ENCODE measurements at places on chromosomes 11 and 22.

DNA sequence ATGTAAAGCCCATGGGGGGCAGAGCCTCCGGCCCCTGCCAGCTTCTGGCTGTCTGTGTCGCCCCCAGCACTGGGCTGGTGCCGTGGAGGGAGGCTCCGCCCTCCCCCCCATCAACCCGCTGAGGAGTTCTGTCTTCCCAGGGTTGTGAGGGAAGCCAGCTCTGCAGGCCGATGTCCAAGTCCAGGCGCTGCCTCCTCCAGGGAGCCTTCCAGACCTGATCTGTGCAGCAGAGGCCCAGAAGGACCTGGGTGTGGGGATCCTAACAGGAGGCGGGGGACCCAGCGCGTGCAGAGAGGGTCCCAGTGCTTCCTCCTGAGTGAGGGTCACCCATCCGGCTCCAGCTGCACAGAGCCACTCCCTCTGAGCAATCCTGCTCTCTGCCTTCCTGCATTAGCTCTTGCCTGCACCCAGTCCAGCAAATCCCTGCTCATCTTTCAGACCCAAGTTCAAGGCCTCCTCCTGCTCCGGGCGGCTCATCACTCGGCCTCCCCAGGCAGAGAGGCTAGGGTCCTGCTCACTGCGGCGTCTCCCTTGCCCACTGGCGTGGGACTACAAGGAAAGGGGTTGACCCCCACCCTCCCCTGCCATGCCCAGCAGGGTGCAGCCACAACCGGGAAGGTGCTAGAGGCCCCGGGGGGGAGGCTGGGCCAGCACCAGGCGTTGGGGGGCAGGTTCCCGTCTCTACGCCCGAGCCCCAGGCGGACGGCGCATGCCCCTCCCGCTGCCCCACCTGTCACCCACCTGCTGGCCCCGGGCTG lies 16.4 kb downstream of the PRR33 start:
- DNase-seq = no peak

- DNase-seq = no peak
Measured at GRCh38 chr22:41481131-41481830, 12.4 kb downstream of the ACO2 start.

DNA sequence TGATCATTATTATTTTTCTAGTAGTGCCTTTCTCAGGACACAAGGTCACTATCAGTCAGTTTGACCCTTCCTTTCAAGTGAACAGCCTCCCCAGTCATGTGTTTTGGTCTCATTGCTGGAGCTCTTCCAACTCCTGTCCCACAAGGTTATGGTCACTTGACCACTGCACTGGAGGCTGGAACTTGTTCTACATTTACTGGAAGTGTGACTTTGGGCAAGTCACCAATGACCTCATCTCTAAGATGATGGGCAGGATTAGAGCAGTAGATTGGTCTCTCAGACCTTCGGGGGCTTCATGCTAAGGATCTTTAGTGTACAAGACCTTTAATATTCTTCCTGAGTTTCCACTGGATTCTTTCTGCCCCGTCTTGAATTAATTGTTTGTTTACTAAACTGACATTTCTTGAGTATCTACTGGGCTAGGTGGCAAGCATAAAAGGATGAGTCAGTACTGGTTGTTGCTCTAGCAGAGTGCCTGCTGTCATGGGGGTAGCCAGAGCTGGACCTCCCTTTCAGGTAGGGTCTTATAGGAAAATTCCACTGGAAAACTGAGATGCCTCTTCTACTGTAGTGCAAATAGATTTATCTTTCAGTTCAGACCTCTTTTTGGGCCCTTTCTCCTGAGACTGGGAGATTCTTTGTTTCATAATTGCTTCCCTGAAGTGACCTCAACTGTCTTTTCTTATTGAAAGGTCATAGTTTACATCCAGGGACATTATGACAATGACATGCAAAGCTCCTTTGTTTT lies 106.8 kb downstream of the GRAMD1B start:
- DNase-seq = no peak

DNA sequence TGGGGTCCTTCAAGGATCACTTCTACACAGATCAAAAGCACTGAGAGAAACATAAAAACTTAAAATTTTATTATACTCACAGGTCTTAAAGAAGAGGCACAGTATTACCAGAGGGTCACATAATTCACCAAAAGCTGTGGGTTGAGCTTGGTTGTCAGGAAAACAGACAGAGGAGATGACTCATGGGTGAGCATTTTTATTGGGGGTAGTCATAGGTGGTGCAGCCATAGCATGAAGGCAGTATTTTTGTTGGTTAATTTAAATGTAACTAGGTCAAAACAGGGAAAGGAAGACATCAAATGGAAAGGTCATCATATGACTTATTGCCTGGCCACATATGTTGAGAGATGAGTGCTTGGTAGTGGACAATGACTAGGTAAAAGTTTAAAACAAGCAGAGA lies 24.2 kb downstream of the OR5B17 start:
- no peak for DNase-seq

GRCh38 chr11:35106595-35106994 lies 32.4 kb upstream of the CD44 start:
- DNase-seq = no peak

DNA sequence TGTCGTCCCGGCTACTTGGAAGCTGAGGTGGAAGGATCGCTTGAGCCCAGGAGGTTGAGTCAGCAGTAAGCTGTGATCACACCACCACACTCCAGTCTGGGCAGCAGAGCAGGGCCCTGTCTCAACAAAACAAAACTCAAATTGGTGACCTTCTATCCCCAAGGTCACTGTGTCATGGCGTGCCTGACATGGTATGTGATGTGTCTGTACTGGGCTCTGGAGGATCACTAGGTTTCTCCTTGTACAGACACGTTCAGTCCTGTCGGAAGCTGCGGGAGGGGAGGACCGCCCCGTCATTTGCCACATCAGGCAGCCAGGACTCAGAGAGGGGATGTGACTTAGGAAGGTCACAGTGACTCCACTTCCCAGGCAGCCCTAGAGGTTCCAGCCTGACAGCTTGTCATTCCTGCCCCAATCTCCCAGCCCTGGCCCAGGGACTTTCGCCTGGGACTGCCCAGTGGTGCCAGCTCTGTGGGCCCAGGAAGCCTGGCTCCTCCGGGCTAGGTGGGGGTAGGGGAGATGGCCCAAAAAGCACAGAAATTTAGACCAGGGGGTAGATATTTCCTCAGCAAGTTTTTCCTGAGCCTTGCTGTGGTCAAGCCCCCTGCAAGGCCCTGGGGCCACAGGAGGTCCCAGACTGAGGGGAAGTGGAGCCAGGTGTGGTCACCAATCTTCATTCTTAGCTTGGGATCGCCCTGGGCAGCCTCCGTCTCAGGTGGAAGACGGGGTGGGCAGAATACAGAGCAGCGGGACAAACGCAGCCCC lies 53.2 kb downstream of the TRIOBP start:
- DNase-seq = no peak

DNA sequence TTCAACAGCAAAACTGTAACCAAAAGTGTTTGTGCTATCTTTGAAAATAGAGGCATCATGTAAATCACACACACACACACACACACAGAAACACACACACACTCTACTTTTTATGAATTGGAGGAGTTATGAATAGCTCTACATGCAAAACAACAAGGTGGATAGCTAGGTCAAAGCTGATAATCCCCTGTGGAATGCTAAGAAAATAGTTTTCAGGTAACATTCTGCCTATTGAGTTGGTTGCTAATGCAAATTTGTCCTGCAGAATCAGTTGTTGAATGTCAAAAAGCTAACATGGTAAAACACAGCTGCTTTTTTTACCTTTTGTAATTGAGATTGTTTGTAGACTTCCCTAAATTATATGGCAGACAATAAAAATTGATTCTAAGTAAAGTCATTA lies 1658.4 kb upstream of the RAG2 start:
- DNase-seq = no peak

DNA sequence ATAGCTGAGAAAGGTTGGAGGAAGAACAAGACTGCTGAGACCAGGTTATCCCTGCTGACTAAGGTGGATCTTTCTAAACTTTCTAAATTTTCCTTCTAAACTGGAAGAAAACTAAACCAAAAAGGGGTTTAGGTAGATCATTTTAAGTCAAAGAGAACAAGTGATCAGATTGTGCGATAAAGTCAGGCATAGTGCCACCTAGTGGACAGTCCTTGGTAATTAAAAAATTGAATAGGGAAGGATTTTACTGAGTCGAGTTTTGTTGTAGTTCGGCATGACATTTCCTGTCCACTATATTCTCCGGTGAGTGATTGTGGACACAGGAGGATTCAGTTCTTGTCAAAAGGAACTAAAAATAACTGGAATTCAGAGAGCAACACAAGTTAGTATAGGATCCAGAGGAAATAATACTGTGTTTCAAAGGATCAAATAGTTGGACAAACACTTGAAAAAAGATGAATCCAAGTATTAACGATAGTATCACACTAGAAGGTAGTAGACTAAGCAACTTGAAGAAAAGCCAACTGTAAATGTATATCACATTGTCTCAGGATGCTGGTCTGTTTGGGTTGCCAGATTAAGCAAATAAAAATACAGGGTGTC lies 1236.4 kb downstream of the FAM181B start:
- DNase-seq = peak; percentile 24

DNA sequence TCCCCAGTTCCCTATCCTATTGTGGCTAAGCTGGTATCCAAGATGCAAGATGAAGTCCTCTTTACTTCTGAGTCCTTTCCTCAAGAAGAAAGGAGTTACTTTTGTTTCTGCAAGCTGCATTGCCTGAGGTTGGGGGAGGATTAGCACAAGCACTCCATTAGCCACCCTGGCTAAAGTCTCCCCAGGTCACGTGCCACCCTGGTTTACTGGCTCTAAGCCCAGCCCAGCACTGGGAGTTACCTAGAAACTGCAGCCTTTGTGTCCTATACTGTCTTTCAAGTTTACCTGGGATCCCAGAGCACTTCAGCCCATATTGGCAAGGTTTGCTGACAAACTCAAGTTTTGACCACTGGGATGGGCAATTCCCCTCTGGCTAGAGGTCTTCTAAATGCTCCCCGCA lies 78.4 kb upstream of the DBX1 start:
- DNase-seq = no peak

DNA sequence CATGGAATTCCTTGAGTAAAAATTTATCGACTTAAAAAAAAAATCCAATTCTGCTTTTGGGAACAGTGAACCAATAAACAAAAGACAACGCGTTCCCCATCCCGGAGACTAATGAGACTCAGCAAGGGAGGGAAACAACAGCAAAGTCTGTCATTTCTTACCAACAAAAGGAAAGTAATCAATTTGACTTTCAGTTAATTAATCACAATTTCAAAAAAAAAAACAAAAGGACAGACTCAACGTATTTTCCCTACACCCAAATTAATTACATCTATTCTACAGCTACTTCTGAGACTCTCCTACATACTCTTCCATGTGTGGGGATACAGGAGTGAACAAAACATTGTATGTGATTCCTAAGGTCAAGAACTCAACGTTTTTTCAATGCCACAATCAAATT lies 1.9 kb downstream of the RDX start:
- no peak for DNase-seq

- DNase-seq = no peak
Measured at GRCh38 chr11:130237282-130238006, 77.3 kb downstream of the ZBTB44 start.

DNA sequence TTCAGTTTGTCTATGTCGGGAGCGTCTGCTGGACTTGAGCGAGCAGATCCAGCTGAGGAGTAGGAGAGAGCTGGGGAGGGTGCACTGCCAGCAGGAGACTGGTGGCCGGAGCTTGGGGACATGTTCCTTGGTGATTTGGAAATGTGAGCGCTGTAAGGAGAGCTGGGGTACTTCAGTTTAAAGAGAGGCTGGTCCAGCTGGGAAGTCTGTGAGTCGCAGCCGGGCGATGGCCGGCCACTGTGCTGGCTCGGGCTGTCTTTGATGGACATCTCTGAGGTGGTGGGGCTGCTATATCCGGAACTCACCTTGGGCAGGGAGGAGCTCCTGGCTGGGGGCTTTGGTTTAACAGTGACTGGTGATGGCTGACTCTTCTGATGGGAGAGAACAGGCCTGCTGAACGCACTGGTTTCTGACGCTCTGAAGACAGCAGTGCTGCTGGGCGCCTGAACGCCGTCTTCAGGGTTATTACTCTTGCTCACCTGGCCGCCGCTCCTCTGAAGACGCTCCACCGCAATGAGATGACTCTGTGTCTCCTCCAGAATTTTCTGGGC lies 63.6 kb upstream of the PITPNB start:
- no peak for DNase-seq

- DNase-seq = no peak
Measured at GRCh38 chr11:71428861-71429435, 19.2 kb downstream of the DHCR7 start.

- DNase-seq = no peak
Measured at GRCh38 chr22:38653741-38654140, 2.5 kb downstream of the FAM227A start.

DNA sequence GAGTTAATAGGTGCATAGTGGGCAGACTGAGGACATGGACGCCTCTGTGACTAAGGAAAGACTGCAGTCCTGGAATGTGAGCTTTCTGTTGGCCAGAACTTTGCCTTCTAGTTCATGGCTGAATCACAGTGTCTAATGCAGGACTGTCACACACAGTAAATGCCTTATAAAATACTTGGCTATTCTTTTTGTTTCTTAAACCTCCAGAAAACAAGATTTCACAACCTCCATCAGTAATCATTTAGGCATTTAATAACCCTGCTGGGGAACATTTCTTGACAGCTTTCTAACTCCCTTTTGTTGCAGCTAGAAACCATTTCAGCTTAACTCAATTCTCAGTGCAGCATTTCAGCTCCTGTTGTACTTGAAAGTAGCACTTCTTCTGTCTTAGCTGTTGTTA lies 335.8 kb upstream of the DDI1 start:
- no peak for DNase-seq

- DNase-seq = no peak
Measured at GRCh38 chr11:99148352-99148751, 127.6 kb downstream of the CNTN5 start.

DNA sequence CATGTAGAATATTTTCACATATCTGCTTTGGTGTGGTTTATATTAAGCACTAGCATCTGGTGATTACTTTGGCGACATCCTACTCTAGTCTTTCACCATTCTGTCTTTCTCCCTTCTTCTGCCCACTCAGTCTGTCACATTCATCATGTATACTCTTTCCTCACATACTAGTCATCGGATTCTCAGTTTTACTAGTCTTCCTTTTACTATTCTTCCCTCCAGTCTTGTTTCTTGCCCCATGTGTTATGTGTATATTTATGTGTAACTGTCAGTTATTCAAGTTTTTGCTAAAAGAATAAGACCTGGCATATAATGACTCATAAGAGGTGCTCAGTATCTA lies 4.6 kb upstream of the DIXDC1 start:
- no peak for DNase-seq

DNA sequence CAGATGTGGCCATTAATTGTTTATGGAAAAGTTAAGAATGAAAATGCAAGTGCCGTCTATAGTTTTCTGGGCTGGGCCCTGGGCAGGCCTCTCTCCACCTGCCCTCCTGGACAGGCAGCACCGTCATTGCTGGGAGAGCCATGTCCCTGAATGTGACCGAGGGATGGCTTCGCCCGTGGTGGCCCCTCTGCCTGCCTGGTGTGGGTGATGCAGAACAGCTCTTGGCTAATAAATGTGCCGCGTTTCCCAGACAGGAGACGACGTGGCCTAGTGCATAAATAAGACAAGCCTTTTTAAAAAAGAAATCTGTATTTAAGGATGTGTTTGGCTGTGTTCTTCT lies 407.3 kb downstream of the TBC1D22A start:
- DNase-seq = no peak

GRCh38 chr11:88146106-88146505 lies 29.1 kb downstream of the RAB38 start:
- no peak for DNase-seq

Measured in AML-193 (cell line).